HFF-Myc (cell line): ENCODE measurements at places on chromosomes 16 and 17.

DNA sequence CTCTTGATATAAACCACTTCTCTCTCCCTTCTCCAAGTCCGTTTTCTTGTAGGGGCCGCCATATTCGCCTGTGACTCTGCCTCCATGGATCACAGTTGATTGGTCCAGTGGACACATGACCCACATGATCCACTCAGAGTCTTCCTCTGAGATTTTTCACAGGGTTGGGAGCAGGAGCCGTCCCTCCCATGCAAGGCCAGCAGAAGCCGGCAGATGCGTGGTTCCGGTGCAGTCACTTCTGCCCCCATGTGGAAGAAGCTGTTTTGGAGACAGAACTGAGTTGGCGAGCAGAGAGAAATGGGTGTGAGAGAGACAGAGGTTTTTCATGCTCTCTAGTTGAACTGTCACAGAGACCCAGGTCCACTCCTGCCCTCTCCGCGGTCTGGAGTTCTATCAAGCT is 83.3 kb downstream of the C16orf95 start:
- DNase-seq, result no peak

DNA sequence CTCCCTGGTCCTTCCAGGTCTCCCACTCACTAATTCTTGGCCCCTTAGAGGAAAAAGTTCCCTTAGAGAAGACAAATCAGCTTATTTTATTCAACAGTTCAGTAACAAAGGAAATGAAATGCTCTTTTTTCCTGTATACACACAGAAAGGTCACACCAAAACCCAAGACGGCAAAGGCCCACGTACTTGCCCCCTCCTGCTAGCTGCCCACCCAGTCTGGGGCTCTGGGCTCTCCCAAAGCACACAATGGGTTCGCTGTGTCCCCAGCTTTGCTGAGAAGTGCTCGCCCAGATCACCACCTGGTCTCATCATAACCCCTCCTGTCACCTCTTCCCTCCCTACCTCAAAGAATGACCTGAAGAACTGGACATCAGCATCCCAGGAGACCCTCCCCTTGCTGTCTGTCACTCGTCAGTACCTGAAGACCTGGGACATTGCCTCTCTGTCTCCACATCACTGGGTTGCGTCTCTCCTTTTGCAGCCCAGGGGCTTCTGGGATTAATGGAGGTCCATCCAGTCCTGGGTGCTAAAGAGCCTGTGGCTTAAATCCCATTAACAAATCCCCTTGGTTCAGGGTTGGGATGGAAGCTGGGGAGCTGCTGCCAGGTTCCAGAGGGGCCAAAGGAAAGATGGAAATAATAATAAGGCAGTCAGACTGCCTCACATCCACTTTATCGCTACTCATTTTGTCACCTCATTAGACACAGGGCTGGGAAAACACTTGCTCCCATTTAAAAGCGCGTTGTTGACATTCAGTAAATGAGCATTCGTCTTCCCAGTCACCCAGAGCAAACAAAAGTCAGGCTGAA is 3.3 kb downstream of the SLC6A4 start:
- DNase-seq, result no peak

DNA sequence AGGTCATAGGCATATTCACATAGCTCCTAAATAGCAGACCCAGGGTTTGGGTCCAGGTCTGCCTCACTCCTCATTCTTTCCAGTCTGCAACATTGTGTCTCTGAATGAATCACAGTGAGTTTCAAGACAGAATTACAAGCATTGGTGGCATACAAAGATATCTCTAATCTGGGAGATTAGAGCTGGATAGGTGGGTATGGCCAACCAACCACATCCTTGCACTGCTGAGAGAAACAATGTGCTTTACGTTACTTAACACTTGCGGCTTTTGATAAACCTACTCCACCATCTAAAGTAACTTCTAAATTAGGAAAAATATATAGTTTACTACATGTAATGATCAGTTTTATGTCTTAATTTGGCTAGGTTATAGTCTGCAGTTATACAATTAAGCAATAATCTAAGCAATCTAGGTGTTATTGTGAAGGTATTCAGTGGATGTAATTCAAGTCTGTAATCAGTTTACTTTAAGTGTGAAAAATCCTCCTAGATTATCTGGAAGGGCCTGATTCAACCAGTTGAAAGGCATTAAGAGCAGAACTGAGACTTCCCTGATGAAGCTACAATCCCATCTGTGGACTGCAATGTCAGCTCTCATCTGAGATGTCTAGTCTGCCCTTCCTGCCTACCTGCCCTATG is 26.7 kb downstream of the CDH11 start:
- DNase-seq, result no peak

DNA sequence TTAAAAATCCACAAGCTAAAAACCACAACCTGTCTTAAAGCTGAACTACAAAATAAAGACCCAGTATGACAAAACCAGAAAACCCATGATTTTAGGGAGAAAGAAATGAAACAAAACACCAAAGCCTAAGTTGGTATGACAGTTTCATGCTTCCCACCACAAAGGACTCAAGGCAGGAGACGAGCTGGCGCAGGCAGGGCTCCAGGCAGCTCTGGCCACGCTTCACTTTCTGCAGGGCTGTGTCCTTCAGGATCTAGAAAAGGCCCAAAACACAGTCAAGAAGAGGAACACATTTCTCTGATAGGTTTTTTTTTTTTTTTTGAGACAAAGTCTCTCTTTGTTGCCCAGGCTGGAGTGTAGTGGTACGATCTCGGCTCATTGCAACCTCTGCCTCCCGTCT is 75.3 kb downstream of the WDR59 start:
- DNase-seq, result no peak

DNA sequence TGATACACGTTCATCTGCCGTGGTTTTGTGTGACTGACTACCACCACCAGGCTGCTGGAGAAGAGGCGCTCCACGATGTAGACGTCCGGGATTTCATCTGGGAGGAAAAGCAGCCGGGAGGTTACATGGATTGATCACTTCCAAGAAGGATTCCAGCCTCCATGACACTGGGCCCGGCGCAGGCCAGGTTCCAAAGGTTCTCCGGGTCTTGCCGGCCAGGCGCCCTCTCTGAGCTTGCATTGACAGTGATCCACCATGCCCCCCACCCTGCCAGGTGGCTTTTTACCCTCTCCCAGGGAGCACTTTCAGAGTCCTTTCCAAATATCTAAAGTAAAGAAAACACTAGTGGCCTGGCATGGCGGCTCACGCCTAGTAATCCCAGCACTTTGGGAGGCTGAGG is 6.5 kb downstream of the WIPI1 start:
- DNase-seq, result no peak

DNA sequence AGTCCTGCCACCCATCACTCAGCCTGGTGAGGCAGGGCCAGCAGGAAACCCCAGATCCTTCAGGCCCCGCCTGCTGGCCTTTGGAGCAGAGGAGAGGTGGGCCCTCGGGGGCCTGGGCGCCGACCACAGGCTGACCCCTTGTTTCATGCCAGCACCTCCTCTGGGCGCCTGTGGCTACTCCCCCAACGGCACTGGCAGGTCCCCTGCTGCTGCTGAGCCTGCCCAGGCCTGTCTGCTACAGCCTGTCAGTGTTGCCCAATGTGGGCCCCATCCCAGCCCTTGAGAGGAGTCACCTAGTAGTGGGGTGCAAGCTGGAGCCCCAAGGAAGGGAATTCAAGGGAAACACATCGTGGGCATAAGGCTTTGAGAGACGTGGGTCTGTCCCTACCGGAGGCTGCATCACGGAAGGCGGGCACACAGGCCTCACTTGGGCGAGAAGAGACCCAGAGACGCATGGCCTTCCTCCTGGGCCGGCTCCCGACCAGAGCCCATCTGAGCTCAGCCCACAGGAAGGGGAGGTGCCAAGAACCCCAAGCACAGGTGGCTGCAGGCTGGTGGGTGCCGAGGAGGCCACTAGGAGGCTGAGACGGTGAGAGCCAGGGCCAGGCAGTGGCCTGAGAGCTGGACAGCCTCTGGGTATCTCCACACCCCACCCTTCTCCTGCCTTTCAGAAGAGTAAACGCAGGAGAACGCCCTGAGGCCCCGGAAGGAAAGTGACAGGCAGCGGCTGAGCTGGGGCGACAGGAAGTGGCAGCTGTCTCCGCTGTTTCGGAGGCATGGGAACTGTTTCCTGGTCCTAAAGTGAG is 8.0 kb upstream of the FASN start:
- no peak for DNase-seq

DNA sequence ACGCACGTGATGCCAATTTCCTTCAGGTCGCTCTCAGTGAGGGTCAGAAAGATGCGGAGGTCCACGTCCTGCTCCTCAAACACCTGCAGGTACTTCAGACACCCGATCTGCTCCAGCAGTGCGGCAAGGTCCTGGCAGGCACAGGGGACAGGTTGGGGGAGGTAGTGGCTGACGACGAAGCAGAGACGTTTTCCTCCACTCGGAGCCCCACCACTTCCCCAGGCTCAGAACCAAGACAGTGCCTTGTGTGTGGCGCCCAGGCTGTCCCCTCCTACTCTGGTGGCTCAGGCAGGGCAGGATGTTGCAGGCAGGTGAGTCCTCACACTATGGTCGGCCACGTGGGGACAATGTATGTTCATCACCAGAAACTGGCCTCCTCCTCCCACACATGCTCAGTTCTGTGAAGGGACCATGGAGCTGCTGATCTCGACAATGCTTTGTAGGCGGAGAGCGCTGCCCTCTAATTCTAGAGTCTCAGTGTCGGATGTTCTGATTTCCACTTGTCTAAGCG is 5.7 kb downstream of the NUDT16L1 start:
- no peak for DNase-seq

DNA sequence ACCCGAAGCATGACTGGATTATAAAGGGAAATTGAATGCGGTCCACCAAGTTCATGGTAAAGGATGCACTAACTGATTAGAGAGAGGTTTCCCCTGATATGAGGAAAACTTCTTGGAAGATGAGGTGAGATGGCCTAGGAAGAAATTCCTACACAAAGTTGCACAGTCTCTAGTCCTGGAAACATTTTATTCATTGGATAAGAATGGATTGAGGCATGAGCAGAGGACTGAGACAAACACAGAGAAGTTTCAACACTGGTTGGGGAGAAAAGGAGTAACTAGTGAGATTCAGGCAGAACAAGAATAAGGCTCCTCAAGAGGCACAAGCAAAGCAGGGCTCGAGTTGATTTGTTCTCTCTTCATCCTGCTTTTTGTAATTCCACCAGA is 2.0 kb upstream of the CCL2 start:
- no peak for DNase-seq

DNA sequence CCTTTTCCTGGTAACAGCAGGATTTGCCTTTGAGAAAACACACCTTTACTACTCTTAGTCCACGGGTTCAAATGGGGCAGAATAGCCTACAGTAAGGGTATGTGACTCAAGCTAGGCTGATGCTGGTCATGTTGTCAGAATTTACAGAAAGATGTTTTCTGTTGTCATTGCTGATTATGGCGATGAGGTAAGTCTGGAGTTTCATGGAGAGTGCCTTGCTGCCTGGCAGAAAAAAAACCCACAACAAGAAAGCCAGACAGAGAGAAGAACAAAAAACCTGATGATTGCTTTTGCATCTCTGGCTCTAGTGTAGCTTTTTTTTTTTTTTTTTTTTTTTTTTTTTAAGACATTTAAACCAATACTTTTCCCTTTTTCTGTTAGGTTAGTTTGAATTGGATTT is 47.9 kb downstream of the SLC6A4 start:
- no peak for DNase-seq

DNA sequence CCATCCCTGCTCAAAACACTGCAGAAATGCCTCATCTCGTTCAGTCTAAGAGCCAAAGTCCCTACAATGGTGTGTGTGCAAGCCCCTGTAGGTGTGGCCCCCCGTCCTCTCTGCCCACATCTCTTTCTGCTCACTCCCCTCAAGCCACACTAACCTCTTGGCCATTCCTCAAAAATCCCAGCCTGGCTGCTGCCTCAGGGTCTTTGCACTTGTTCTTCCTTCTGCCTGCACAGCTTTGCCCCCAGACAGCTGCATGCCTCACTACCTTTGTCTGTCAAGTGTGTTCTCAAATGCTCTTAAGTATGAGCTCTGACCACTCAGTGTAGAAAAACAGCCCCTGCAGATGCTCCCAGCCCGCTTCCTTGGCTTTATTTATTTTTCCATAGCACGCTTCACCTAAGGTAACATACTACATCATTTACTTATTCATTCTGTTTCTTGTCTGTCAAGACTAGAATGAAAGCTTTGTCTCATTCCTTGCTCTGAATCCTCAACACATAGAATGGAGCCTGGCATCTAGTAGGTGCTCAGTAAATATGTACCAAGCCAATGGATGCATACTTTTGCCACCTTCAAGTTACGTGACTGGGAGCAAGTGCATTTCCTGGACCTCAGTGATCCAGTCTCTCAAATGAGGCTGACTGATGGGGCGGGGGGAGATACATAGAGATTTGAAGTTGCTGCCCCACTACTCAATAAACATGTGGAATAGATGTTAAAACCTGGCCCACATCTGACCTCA is 38.1 kb downstream of the RAI1 start:
- no peak for DNase-seq

DNA sequence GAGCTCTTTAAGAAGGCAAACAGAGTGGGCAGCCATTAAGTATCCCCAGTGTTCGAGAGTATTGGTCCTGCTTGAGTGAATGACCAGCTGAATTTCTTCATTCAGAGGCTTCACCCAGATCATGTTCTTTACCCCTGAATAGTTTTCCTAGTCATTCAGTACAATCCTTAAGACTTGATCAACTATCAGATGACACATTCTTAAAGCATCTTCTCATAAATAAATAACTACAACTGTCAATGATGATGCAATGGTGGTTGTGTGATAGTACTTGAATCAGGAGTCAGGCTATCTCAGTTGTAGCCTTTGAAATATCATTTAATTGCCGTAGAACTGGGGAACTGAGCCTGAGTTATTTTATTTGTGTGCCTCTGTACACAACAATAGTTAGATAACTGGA is 416.8 kb upstream of the CCL2 start:
- no peak for DNase-seq

DNA sequence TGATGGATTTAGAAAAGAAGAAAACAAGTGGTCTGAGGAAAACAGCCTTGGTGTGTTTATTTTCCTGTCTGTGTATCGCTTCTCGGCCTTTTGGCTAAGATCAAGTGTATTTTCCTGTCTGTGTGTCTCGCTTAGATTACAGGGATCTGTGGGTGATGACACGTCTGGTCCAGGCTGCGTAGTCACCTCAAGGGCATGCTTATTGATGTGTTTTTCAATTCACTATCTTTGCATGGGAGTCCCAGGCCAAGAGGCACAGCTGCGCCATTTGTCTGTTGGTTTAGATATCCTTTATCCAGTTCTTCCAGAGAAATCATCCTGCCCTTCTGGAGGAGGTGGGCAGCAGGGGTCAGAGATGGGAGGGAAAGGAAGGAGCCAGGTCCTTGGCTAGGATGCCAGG is 47.1 kb upstream of the STH start:
- DNase-seq, result no peak

DNA sequence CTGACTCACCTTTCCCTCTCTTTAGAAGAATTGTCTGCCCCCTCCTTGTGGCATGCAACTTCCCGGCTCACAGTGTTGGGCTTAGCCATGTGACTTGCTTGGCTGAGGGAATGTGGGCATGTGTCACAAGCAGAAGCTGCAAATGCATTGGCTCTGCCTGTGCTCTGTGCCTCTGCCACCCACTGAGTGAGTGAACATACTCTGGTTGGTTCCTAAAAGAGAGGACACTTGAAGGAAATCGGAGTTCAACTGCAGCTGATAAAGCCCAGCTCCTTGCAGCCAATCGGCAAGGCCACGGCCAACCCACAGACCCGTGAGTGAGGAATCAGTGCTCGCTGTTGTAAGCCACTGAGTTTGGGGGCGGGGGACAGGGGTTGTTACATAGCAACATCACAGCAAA is 10.9 kb upstream of the GINS2 start:
- no peak for DNase-seq
